ENCODE measurements at places on chromosomes 2 and 18.

DNA sequence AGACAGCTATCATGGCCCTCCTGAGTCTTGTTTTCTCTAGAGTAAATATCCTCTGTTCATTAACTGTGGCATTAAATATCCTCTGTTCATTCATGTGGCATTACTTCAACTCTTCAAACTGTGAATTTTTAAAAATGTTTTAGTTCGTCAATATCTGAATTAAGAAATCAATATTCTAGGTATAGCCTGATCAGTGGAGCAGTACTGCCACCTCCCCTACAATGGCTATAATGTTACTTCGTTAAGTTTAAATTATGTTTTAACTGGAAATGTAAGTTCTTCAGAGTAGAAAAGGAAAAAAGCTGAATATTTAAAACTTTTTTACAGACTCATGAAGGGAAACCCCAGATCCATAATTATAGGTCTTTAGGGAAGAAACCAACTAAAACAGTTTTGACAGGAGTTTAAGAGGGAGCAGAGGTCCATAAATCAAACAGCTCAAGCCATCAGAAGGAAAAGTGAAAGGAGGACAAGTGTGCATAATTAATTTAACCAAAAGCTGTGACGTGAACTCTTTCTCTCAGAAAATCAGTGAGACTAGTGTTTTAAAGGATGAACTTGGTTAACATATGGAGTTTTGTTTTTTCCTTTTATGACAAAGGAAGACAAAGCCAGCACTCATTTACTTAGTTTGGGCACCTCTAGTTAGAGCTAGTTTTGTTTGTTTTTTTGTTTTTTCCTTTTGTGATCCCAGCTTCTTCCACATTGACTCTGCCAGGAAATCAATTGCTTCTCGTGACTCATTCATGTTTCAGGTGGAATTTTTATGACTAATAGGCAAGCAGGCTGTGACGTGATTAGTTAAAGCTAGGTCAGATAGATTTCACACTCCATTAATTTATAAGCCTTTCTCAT lies 44.9 kb downstream of the RBBP8 start:
- no peak for DNase-seq

GRCh38 chr2:239576784-239577685 lies 176.2 kb upstream of the HDAC4 start:
- DNase-seq = no peak

GRCh38 chr2:224523626-224524577 lies 61.3 kb downstream of the CUL3 start:
- DNase-seq = no peak

DNA sequence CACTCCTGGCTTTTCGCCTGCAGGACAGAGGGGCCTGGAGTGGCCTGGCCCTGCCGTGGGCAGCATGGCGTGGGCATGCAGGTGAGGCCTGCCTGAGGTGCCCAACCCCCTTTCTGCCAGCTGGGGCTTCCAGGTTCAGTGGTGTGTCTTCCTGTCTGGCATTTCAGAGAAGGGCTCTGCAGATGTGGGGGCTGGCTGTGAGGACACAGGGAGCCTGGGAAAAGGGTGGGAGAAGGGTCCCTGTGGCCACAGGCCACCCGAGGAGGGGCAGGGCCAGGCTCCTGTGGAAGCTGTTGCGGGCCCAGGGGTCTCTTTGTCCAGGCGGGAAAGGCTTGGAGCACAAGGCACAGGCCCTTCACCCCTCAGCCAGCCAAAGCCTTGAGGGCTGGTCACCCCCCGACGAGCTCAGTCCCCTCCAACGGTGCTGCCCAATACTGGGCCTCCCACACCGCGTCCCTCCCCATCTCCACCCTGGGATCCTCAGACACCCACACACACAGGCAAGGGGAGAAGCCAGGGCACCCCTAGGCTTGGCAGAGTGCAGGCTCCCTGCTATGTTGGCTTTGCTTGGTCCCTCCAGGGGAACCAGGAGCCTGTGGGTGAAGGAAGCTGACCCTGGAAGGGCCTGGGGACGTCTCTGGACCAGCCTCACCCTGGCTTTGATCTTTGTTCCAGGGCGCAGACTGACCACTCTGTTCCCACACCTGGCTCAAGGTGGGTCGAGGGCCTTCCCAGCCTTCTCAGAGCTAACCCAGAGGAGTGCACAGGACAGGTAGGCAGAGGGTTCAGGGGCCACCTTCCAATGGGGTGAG lies 3.7 kb upstream of the AQP12A start:
- no peak for DNase-seq
